ENCODE measurements at places on chromosomes 7 and 10.

GRCh38 chr10:116154651-116155050 is 118.4 kb downstream of the GFRA1 start:
- DNase-seq: no peak

DNA sequence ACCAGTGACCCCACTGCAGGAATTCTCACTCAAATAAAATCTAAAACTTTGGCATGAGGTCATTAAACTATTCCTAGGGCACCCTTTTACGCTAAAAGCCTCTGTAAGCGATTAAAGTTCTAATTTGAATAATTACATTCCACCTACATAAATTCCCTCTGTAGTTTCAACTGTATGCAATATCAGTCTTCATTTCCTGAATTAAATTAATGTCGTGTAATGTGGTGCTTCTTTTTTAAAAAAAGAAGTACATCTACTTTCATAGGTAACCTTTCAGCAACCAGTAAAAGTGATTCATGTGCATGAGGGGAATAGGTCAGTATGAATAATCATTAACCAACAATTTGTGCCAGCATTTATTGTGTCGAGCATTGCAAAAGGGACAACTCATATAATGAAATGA is 44.7 kb downstream of the IMMP2L start:
- no peak for DNase-seq

DNA sequence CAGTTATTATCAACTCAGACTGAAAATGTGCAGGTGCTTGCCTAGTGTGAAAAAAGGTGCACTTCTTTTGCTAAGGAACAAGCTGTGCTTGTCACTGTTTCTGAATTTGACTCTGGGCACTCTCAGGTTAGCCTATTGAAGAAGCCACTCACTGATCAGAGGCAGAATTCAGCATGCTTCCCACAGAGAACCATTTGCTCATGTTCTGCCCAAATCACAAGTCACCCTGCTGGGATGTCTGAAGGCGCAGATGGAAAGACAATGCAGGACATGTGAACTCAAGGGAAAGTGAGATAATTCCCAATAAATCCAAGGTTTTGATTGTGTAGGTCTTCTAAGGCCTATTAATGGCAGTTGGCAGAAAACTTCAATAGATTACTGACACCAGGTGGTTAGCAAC is 47.8 kb upstream of the CSTF2T start:
- DNase-seq: no peak

DNA sequence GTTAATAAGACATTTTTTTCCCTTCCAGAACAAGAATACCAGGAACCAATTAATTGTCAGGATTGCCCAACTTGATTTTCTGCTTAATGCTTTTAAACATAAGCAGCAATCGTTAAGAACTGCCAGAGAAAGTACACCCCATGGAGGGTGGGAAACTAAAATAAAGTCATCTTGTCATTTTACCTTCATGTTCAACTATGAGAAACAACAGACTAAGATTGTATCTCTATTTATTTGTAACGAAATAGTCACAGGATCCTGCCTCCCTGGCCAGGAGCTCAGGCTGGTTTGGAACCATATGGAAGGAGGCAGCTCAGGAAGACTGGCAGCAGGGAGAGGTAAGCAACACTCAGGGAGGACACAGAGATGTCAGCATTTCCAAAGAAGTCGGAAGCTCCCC is 129.6 kb downstream of the TNS3 start:
- DNase-seq: no peak

- no peak for DNase-seq
Observed at GRCh38 chr7:22581099-22581498, 81.1 kb upstream of the STEAP1B start.

- no peak for DNase-seq
Observed at GRCh38 chr7:31006857-31007256, 43.1 kb downstream of the GHRHR start.

GRCh38 chr7:4109481-4110110 is 572.5 kb upstream of the FOXK1 start:
- no peak for DNase-seq

DNA sequence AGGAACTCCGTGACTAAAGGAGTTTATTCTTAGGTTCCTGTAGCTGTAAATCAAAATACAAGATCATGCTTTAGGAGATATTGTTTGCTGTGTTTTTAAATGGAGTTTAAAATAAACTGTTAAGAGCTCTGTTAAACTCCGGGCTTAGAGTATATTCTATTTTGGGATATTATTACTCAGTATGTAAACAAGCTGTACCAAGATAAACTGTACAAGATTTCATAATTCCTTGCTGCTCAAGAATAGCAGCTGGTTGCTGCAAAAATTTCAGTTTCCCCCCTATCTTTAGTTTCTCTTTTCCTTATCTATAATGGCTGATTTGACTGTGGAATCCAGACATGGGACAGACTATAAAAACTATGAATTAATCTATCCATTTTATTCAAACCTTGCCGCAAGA is 215.7 kb downstream of the HTR7 start:
- no peak for DNase-seq

- DNase-seq: no peak
Observed at GRCh38 chr7:107938456-107939250, 47.7 kb downstream of the DLD start.

DNA sequence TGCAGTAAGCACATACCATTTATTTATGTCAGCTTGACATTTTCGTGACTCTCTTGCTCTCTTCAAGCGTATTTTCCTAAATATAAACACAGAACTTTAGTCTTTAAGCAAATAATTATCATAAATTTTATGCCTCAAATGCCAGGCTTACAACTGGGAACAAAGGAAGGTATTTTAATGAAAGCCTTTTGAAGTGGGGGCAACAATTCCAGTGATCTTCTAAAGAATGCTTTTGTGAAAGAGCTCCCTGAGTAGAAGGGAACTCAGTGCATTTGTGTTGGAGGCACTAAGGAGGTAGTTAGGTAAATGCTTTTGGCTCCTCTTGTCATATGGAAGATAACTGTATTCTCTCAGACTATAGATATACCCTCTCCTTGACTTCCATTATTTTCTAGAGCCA is 104.9 kb downstream of the VPS50 start:
- no peak for DNase-seq

GRCh38 chr10:43965033-43965917 is 316.6 kb upstream of the ZNF32 start:
- DNase-seq: peak; percentile 96

DNA sequence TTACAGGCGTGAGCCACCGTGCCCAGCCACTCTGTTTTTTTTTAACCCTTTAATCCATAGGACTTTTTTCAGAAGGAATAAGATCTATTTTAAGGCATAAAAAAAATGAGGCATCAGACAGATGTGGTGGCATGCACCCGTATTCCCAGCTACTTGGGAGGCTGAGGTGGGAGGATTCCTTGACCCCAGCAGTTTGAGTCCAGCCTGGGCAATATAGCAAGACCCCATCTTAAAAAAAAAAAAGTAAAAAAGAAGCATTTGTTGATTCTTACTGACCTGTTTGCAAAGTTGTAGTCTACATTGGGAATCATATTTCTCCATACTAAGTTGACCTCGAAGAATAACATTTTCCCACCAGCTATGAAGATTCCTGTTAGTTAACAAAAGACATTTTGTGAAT is 38.6 kb downstream of the VCL start:
- no peak for DNase-seq

DNA sequence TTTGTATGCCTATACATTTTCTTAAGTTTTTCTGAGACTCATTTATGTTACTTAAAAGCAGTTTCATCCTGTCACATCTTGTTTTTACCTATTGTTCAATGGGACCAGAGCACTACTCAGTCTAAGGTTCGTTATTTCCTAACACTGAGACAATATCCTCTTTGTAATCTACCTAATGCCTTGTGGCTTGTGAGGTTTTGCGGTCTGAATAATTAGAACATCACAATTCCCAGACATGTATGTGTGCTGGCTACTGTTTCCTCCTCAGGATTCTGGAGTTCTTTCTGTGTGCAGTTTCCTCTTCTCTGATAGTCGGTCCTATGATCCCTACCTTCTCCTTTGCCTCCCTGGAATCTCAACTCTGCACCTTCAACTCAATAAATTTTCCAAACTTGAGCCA is 620.2 kb downstream of the ANKRD7 start:
- DNase-seq: no peak

- no peak for DNase-seq
Observed at GRCh38 chr10:128063736-128064107, 62.5 kb downstream of the MKI67 start.

DNA sequence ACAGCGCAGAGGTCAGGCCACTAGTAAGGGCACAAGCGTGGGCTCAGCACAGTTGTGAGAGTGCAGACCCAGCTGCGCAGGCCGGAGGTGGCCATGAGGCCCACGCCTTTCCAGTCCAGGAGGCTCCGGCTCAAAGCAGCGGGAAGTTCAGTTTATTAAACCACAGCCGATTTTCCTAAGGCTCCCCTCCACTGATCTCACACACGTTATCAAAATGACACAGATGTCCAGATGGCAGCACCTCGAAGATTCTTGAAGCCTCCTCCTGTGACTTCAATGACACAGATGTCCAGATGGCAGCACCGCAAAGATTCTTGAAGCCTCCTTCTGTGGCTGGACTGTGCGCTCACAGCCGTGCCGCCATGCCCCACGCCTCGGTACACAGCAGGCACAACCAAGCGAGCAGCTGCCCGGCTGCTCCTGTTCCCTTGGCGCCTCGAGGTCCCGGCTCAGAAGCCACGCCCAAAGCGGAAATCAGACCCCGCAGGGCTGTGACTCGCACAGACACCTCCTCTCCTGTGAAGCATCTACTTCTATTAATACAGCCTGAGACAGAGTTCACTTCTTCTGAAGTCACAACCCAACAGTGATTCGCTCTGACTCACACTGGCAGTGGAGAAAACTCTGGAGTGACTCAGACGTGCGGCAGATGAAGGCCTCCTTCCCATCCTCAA is 122.7 kb downstream of the MAD1L1 start:
- peak; percentile 78 for DNase-seq

- DNase-seq: no peak
Observed at GRCh38 chr7:114417290-114417689, 2.7 kb downstream of the FOXP2 start.

GRCh38 chr7:149778696-149779501 is 5.5 kb upstream of the ZNF467 start:
- no peak for DNase-seq

DNA sequence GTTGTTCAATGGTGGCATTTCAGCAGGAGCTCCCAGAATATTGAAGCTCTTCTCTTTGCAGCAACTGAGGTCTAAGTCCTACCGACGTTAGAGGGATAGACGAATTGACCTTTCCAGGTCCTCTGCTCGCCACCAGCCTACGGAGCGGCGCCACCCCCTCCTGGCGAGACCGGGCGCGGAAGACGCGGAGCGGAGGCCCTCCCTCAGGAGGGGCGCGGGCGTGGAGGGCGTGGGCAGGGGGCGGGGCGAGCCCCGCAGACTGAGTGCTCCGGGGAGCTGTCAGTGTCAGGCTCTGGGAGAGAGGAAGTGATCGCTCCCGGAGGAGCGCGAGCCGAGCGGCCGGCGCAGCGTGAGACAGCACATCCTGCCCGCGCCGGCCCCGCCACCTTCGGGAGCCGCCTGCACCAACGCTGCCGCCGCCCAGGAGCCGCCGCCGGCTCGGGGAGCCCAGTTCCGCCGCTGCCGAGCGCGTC is at the start of gene DYNC1I1:
Gene DYNC1I1 (plus strand): TSS at position 257 of the 473 bp plus-strand sequence. CDS start 32,176 bp downstream, outside the sequence.
- DNase-seq: peak; percentile 12

DNA sequence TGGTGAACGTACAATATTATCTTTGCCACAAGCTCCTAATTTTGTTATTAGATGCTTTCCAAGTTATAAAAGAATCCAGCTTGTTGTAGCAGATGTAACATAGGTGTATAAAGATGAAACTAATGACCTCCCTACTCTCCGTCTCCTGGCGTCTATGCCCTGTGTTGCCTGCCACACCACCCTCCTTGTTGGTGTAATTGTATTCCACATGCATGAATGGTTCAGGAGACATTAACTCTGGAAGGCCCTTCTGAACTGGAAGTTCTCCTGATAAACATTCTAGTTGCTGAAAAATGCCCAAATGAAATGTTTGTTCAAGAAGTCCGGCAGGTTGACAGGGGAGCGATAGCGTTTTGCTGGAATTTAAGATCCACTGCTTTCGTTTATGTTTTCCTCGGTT is 53.9 kb upstream of the SEPHS1 start:
- no peak for DNase-seq

DNA sequence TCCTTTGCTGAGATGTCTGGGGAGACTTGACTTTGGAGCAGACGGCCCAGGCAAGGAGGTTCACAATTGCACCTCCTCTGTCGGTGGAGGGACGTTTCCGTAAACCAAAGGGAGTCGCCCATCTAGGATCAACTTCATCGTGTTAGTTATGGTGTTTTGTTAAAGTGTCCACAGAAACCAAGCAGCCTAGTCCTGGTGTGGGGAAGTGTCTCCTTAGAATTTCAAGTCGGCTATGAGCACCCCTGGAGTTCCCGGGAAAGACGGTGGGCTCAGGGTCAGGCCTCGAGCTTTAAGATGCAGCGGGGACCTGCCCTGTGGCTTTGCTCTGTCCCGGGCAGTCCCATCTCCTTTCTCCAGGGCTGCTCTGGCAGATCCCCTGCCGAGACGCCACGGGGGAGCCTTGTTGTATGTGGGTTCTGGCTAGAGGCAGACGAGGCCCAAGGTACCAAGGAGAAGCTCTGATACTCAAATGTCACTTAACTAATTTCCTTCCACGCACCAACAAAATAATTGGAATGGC is 319.2 kb downstream of the ADARB2 start:
- no peak for DNase-seq

- no peak for DNase-seq
Observed at GRCh38 chr10:24340883-24341282, 131.9 kb downstream of the KIAA1217 start.

- no peak for DNase-seq
Observed at GRCh38 chr10:46018453-46019176, 11.8 kb downstream of the NCOA4 start.

DNA sequence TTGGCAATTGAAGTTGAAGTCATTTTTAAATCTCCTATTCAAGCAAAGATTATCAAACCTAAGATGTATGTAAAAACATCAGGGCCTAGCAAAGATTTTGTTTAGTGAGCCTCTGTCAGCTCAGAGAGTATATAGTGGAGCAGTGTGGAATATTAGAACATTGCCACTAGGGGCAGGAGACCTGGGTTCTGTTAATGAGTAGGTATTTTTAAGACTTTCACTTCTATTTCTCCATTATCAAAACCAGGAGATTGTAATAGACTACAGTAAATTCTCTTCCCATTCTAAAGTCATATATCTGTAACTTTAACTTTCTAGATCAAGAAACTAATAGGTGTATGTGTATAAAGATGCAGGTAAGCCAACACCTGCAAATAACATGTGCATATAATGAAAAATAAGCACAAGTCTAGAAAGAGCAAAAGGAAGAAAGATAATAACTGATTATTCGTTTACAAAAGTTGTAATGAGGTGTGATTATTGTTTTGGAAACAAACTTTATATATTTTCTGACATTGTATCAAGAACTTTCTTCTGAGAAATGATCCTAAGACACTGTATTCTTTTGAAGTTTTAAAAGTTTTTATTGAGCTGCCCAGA is 64.4 kb downstream of the KCND2 start:
- DNase-seq: no peak

- no peak for DNase-seq
Observed at GRCh38 chr7:50661345-50662040, 96.3 kb upstream of the DDC start.

GRCh38 chr10:126006264-126006663 is 109.9 kb downstream of the FANK1 start:
- no peak for DNase-seq

Data from fibroblast of skin of left quadriceps (primary cell).